ENCODE measurements at places on chromosomes 5 and 9.

DNA sequence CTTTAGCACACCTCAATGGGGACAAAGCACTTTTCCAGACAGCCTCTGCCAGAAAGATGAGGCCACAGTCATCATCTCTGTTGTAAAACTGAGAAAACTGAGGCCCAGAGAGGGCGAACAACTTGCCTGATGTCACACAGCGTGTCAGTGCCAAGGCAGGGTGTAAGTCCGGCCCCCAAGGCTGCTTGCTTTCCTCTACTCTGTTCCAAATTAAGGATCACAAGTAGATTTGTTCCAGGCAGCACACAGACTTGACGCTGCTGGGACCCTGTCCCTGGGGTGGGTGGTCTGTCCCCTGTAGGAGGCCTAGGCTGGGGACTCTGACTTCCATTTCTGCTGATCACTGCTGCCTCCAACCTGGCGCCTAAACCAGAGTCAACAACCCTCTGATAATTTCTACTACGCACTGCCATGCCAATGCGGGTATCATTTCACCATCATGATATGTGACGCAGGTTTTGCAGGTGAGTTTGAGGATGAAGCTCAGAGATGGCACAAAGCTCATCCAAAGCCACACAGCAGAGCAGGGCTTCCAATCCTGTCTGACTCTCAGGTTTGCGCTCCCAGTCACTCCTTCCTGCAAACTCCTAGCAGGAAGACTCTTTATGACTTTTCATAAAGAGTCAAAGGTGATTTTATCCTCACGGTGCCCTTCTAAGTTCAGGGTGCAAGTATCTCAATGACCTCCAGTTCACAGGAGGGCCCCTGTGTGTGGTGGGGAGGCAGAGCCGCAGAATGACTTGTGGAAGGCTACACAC is 13.5 kb upstream of the RALGDS start:
- no peak for DNase-seq

- no peak for DNase-seq
These were observed 132.5 kb upstream of the FBXL7 start for GRCh38 chr5:15367489-15367888.

DNA sequence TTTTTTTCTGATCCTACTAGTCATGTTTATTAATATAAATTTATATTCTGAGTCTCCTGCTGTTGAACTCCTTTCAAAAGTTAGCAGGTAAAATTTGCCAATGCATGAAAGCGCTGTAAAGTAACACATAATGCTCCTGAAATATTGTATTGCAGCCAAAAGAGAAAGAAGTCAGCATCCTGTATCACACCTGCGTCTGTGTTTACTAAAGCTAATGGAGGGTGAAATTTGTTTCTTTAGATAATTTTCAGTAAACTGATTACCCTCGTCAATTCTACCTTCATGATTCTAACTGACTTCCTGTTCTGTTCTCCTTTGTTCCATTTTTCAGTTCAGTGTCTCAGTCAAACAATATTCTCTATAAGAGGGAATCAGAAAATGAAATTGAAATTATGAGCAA is 415.4 kb downstream of the CDH9 start:
- DNase-seq: no peak

- no peak for DNase-seq
These were observed 237.9 kb downstream of the MAN2A1 start for GRCh38 chr5:109927639-109928038.

All from suppressor macrophage (primary cell).